ENCODE measurements at places on chromosomes 1 and 21. TPM values are rescaled to one million over a fixed set of nuclear protein-coding genes. Genes with fewer than 3 reads are reported as not detected.

Gene DPT
- 1.8 TPM for total RNA-seq

Gene GBP4
- 0.15 TPM for total RNA-seq

Gene TPTE
- not detected for total RNA-seq

Gene GPR153
- total RNA-seq = 26.5 TPM

Gene GPA33
- not detected for total RNA-seq

Gene LENEP
- total RNA-seq = not detected

Gene BCAN
- not detected for total RNA-seq

Gene CLCA2
- 2.9 TPM for total RNA-seq

Gene AQP10
- total RNA-seq = not detected

Gene DRAXIN
- total RNA-seq = 0.17 TPM

Gene CFAP57
- 0.33 TPM for total RNA-seq

Gene KCNN3
- total RNA-seq = under 0.01 TPM

Gene OBSCN
- total RNA-seq = 15.2 TPM

Gene ASPM
- total RNA-seq = 2.0 TPM

Gene IL22RA1
- total RNA-seq = 0.17 TPM

Gene CHRM3
- total RNA-seq = under 0.01 TPM

Gene RAB42
- total RNA-seq = 10.6 TPM

Gene ENO1
- 1,419 TPM for total RNA-seq

All from smooth muscle cell of trachea (primary cell).